ENCODE measurements at places on chromosomes 6 and 20.
A peak's percentile ranks its signal among the peaks of the same experiment; 100 is the strongest.

GRCh38 chr6:7424967-7425807, 35.6 kb downstream of the RIOK1 start:
- DNase-seq = peak; percentile 6

DNA sequence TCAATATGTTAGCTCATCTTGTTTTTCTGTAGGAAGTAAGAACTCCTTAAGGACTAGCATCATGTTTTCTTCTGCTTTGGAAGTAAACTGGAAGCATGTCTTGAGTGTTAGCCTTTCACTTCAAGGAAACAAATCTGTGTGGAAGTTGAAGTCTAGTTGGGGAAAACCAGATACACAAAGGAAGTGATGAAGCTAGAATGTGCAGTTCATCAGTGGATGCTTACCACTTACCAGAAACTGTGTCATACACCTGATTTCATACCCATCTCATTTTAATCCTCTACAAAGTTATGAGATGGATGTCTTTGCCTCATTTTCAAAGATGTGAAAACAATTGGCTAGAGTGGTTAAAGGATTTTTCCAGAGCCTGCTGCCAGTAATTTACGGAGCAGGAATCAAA, 75.8 kb downstream of the TMEM170B start:
- no peak for DNase-seq

DNA sequence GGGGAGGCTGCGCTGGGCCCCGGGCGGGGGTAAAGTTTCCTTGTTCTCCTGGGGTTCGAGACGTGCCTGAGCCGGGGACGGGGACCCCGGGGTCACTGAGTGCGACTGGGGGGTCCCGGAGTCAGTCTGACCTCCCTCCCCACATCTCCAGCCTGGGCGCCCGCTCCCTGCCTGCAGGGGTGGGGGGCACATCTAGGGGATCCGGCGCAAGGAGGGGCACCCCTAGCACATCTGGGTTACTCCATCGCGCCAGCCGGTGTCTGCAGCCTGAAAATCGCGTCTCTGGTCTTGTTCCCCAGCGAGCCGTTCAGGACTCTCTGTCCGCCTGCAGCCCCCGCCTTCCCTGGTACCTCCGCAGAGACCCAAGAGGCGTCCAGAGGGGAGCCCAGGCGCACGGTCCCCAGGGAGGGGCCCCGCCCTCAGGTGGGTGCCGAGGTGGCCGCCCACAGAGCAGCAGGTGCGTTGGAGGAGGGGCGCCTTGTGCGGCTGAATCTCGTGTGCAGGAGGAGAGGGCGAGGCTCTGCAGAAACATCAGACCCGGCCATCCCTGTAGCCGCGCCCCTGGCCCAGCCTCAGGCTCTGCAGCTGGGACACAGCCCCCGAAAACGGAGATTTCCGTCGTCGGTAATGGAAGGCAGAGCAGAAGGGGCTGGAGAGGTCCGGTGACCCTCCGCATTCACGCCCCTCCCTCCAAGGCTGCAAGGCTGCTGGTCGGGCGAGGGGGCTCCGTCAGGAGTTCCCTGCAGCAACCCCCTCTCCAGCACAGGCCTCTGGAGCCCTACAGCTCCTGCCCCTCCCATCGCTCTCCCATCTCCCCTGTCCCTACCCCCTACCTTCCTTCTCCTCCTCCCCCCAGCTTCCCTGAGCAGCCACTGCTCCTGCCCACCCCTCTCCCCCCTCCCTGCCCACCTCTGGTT, 628 bp upstream of the CHRNA4 start:
- no peak for DNase-seq

DNA sequence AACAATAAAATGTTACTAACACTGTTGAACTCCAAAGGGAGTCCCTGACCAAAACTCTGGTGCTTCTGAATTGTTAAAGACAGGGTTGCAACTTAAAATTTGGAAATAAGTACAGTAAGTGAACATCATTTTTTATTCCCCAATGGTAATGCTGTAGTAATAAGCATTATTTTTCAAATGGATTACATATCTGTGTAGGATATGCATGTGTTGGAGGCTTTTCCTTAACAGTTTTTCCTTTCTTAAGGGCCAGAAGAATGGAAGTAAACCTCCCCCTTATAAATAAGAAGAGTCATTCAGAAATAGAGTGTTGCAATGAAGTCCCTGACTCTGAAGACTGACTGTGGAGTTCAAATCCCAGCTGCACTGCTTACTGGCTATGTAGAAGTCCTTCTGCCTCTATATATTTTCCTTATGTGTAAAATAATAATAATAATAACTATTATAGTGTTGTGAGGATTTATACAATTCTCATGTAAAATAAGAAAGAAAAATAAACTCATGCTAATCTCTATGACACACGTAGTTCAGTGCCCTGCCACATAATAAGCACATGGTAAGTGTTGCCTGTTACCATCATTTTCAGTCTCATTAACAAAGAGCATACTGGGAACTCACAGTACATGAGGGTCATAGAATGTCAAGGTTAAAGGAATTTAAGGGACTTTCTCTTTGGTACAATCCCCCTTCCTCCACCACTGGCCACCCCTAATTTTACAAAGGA, 129.8 kb upstream of the SMLR1 start:
- DNase-seq = peak; percentile 18

Measured in HCEC 1CT (cell line).